ENCODE measurements at places on chromosomes 3 and 15.

DNA sequence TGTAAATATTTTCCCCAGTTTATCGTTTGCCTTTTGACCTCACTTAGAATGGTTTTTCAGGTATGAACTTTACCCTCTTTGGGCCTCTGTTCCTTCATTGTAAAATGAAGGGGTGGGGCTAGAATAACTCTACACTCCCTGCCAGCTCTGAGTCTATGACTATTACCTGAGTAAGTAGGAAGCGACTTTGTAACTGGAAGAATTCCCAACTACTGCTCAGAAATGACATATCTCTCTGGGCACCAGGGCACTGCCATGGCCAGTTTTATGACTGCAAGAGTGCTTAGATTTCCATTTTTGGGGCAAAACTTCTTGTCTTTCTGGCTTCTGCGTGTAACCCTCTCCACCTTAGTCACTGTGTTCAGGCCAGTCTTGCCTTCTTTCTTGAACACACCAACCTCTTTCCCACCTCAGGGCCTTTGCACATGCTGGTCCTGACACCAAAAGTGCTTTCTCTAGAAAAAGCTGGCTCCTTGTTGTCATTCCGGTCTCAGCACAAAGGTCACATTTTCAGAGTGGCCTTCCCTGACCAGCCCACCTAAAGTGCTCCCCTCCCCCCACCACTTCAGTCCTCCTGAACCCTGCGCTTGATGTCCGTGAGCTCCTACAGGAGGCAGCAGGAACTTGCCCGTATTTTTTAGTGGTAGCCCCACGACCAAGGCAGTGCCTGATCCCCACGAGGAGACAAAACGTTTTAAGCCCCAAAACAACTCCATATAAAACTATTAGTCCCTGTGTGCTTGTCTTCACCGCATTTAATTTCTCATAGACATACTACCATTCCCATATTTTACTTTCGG is 25.6 kb downstream of the CDCP1 start:
- no peak for DNase-seq
- peaks cover 59% of the 10 kb centered on the region for H3K4me1 ChIP-seq
- no peak overlapping the region for H3K4me3 ChIP-seq
- H3K36me3 ChIP-seq: peaks cover 29% of the 10 kb centered on the region
- peaks cover 9% of the 10 kb centered on the region for H3K27me3 ChIP-seq

DNA sequence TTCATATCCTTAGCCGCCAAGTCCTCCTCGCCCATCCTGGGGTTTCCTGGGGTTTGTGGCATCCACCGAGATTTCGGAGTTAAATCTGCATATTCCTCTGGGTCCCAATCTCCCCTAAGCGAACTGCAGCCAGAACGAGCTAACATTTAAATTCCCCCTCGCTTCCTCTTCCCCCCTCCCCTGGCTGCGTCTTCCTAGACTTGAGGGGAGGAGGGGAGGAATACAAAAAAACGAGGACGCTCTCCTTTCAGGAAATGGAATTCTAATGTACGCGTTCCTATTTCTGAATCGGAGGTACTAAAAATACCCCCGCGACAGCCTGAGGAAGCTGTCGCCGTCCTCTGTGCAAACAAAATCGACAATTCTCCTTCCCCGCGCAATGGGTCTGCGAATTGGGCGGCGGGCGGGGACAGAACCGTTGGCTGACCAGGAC is 5.6 kb downstream of the FEZF2 start:
- DNase-seq: no peak
- H3K4me3 ChIP-seq: peak overlapping the region; percentile 25
- peaks cover 78% of the 10 kb centered on the region for H3K27me3 ChIP-seq

- peaks cover 12% of the 10 kb centered on the region for H3K36me3 ChIP-seq
- H3K4me1 ChIP-seq: no peaks in the 10 kb centered on the region
- no peak overlapping the region for H3K4me3 ChIP-seq
- H3K27ac ChIP-seq: no peak overlapping the region
- no peaks in the 10 kb centered on the region for H3K27me3 ChIP-seq
Measured at GRCh38 chr15:71893691-71894090, 83.3 kb downstream of the NR2E3 start.

DNA sequence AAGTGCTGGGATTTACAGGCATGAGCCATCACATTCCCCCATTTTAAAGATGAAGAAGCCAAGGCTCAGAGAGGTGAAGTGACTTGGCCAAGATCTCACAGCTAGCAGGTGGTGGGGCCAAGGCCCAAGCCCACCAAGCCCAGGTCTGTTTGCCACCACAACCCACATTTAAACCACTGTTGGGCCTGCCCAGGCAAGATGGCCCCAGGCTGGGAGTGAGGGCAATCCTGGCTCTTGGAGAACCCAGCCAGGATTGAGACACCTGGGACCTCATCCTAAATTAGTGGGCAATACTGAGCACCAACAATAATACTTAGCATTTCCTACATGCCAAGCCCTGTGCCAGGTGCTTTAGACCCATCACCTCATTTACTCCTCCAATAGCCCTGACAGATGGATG is 6.9 kb downstream of the IGDCC3 start:
- H3K4me3 ChIP-seq: no peak overlapping the region
- H3K36me3 ChIP-seq: no peaks in the 10 kb centered on the region
- no peak for DNase-seq
- H3K27ac ChIP-seq: no peak overlapping the region
- peaks cover 26% of the 10 kb centered on the region for H3K27me3 ChIP-seq

- H3K36me3 ChIP-seq: no peaks in the 10 kb centered on the region
- no peak overlapping the region for H3K4me3 ChIP-seq
- peaks cover 8% of the 10 kb centered on the region for H3K4me1 ChIP-seq
Measured at GRCh38 chr3:113111011-113111707, 100.2 kb upstream of the BOC start.

DNA sequence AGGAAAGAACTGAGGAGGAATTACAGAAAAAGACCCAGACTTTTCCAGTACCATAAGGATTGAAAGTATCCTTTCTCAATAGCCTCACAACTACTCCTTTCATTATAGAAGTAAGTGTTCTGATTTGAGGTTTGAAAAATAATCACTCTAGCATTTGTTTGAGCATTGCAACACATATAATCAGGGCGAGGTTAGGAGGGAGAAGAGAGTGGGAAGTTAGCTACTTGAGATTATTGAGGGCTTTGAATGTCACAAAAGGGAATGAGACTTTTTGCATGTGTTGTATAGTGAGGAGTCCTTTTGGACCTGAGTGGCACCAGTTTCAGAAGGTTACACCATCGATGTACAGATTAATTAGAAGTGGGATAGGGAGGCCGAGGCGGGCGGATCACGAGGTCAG is 65.2 kb upstream of the TNIK start:
- DNase-seq: no peak
- no peaks in the 10 kb centered on the region for H3K27me3 ChIP-seq
- H3K4me1 ChIP-seq: peaks cover 7% of the 10 kb centered on the region
- no peaks in the 10 kb centered on the region for H3K36me3 ChIP-seq
- no peak overlapping the region for H3K27ac ChIP-seq
- no peak overlapping the region for H3K4me3 ChIP-seq

DNA sequence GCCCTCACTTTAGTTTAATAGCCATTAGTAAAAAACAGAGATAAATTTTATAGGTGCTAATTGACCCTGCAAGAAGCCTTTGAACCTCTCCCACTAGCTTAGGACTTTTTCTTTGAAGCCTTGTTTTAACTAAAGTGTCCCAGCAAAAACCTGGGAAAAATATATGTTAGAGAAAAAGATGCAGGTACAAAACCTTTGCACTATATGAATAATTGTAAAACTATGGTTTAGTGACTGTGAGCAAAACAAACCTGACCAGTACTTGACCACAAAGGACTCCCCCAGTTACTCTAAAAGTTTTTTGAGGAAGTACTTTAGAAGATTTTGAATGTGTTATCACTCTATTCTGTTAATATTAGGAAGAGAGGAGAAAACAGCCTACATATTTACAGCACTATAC is 123.3 kb upstream of the TP63 start:
- H3K27me3 ChIP-seq: no peaks in the 10 kb centered on the region
- no peaks in the 10 kb centered on the region for H3K36me3 ChIP-seq
- no peak overlapping the region for H3K27ac ChIP-seq
- no peak overlapping the region for H3K4me3 ChIP-seq

DNA sequence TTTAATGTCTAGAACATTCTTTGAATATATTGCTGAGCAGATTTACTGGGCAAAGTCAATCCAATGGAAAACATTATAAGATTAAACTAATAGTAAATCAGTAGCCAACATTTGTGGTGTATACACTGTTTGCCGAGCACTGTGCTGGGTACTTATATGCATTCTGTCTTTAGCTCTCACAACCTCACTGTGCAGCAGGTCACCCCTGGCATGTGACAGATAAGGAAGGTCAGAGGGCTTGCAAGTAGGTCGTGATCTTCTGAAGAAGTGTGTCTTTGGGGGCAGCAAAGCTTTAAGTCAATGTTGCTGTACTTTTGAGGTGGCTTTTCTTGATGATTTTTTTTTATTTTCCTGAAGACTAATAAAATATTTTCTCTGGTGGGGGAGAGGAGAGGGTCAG is 62.2 kb downstream of the TCAIM start:
- H3K27me3 ChIP-seq: no peaks in the 10 kb centered on the region
- DNase-seq: no peak
- H3K27ac ChIP-seq: no peak overlapping the region

DNA sequence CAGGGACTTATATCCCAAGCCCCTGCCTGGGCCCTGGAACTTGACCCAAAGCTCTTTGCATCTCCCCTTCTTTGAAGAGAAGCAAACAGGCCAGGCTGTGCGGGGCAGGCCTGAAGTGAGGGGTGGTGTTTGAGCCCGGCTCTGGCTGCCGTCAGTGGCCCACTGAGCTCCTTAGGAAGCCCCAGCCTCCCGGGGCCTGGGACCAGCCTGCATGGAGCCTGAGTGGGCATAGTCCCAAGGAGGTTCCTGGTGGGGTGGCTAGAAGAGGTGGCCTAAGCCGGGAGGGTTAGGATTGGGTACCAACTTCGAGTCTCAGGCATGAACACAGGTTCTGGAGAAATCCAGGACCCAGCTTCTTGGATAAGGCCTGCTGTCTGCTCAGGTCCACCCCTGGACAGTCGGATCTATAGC is 6.4 kb downstream of the TMIE start:
- DNase-seq: no peak
- no peaks in the 10 kb centered on the region for H3K4me1 ChIP-seq
- no peaks in the 10 kb centered on the region for H3K36me3 ChIP-seq

DNA sequence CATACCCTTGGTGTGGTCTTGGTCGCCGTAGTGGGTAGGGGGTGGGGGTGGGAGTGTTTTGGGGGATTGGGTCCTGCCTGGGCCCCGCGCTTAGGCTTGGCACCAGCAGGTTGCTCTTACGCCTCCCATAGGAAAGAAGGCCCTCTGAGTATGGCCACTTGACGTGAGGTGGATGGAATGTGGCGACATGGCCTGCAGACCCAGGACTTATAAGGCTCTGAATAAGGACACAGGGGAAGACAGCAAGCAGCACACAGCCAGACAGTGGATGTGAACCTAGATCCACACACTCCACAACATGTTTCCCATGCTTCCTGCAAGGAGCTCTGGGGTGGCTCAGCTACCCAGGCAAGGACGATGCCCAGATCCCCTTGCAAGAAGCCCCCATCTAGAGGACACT is 12.4 kb downstream of the RBPMS2 start:
- H3K4me3 ChIP-seq: no peak overlapping the region
- no peaks in the 10 kb centered on the region for H3K36me3 ChIP-seq
- DNase-seq: no peak
- H3K27ac ChIP-seq: no peak overlapping the region

DNA sequence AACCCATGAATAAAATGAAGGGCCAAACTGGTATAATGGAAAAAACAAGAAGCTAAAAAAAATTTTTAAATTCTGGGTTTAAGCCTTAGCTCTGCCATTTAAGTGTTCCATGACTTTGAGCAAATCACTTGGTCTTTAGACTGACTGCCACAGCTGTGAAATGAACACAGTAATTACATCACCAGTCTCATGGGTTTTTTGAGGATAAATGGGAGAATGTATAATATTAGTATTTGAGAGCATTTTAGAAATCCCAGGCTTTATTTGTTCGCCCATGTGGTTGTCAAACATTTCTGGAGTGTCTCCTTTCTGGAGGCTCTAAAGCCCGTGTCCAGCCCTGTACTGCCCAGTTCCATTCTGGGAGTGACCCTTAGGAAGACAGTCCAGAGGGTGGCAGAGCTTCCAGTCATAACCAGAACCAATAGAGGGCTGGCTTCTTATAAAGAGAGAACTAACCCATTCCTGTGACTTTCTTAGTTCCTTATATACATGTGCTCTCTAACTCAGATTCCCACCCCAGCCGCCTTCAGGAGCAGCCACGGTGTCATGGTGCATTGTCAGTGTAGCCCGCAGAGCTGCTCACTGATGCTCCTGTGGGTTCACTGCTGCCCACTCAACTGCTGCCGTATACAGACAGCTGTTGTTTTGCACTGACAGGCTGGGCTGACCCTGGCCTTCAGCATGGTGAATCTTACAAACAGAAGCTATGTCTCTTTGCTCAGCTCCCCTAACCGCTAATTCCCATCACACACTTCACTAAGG is 44.7 kb downstream of the BOC start:
- no peaks in the 10 kb centered on the region for H3K4me1 ChIP-seq
- DNase-seq: no peak
- H3K27me3 ChIP-seq: no peaks in the 10 kb centered on the region
- no peak overlapping the region for H3K4me3 ChIP-seq

DNA sequence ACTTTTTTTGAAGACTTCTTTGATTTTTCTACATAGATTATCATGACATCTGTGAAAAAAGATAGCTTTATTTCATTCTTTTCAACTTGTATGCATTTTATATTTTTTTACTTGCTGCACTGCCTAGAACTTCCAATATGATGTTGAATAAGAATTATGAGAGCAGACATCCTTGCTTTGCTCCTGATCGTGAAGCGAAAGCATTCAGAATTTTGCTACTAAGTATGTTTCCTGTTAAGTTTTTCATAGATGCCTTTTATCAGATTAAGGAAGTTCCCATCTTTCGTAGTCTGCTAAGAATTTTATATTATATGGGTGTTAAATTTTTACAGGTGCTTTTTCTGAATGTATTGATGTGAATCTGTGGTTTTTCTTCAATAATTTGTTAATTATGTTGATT is 163.4 kb upstream of the GADL1 start:
- no peak overlapping the region for H3K4me3 ChIP-seq
- no peak for DNase-seq
- H3K4me1 ChIP-seq: no peaks in the 10 kb centered on the region
- H3K27me3 ChIP-seq: no peaks in the 10 kb centered on the region

DNA sequence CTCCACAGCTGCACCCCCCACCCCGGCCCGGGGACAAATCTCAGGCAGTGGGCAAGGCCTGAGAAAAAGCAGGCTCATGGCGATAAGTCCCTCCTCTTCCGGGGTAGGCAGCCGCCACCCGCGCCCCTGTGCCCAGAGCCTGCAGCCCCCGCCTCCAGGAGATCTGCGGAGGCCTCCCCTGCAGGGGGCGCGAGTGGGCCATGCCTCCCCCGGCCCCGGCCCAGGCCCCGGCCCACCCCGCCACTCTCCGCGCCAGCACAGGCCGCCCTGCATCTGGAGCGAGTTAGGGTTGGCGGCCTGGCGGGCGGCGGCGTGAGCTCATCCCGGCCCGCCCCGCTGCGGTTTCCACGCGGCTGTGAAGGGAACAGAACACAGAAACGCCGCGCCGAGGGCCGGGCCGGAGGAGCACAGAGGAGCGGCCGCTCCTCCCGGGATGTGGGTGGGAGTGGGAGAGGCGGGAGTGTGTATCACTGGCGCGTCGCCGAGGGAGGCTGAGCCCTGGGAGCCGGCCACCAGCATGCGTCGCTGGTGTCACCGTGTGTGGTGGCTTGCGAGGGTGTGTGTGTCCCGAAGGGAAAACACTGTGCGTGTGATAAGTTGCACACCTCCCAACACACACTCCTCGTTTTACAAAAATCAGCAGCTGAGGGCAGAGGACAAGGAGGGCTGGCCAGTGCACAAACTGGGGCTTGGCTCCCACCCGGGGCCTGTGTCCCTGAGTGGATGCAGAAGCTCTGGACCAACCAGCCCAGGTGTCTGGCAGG is 17.2 kb downstream of the MYL3 start:
- peak overlapping the region; percentile 54 for H3K4me3 ChIP-seq
- DNase-seq: peak; percentile 69
- peaks cover 23% of the 10 kb centered on the region for H3K27me3 ChIP-seq
- H3K36me3 ChIP-seq: no peaks in the 10 kb centered on the region
- peaks cover 10% of the 10 kb centered on the region for H3K4me1 ChIP-seq
- H3K27ac ChIP-seq: peak overlapping the region; percentile 73
